ENCODE measurements at places on chromosomes 4 and X.
A peak's percentile ranks its signal among the peaks of the same experiment; 100 is the strongest.

- no peak for DNase-seq
These were observed 189.1 kb upstream of the RBPJ start for GRCh38 chr4:26131711-26132110.

DNA sequence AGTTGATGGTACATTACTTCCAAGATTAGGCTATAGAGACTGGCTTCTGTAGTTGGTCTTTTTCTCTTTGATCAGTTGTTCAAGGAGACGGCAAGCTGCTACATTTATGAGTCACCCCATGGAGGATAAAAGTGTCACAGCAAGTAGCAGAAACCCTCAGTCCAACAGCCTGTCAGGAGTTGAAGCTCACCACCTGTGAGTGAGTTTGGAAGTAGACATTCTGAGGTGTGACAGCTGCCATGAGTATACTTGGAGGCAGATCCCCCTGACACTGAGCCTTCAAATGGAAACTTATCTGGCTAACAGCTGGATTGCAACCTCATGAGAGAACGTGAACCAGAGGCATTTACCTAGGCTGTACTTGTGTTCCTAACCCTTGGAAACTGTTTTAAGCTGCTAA lies 68.0 kb downstream of the CCNG2 start:
- no peak for DNase-seq

- DNase-seq, result peak; percentile 18
These were observed 46.3 kb downstream of the ARHGAP6 start for GRCh38 chrX:11619441-11619840.

DNA sequence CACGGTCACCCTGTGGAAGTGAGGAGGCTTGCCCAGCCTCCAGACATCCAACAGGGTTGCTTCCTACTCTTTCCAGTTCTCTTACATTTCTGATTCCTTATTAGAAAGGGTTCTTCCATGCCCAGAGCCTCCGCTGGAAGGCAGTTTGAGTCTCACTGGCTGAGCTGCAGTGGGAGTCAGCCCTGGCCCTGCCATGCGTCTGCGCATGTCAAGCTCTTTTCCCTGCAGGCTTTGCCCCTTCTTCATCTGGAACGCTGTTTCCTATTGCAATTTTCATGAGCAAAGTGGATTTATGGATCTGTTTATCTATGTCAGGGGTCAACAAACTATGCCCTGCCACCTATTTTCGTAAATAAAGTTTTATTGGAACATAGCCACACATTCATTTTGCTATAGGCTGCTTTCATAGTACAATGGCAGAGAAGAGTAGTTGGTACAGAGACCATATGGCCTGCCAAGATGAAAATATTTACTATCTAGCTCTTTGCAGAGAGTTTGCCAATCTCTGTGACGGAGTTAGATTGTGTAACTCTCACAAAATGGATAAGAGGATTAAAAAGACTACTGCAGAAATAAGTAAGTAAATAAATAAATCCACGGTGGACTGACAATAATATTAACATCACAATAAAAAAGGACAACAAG lies 3.9 kb upstream of the CHRNA9 start:
- no peak for DNase-seq

DNA sequence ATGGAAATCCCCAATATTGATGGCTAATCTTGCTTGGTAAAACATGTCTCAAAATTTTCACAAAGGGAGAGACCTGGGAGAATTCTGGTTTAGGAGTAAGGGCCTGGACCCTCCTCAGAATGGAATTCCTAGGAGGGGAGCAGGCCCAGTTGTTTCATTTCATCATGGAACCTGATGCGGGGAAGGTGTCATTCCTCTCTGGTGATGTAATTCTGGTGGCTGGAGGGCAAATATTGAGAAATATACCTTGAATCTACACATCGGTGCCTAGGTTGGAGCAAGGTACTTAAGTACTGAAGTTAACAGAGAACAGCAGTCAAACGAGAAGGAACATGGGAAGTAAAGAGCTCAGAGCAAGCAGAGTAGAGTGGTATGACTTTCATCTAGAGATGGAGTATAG lies 23.2 kb upstream of the CCSER1 start:
- DNase-seq, result no peak

- DNase-seq, result no peak
These were observed 59.2 kb upstream of the CD99 start for GRCh38 chrX:2631743-2632532.

GRCh38 chrX:41796577-41796976 lies 72.6 kb downstream of the GPR82 start:
- DNase-seq, result no peak

DNA sequence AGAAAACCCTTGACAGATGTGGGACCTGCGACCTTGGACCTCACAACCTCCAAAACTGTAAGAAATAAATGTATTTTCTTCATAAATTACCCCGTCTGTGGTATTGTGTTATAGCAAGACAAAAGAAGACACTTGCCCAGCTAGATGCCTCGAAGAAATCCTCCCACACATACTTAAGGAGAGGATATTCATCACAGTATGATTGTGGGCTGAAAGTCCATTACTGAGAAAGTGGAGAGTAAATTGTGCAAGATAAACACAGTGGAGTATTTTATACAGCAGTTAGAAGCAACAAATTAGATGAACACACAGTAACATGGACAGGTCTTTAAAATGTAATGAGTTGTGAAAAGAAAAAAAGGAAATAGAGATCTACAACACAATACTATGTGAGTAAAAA lies 25.8 kb upstream of the PLA2G12A start:
- DNase-seq, result no peak

DNA sequence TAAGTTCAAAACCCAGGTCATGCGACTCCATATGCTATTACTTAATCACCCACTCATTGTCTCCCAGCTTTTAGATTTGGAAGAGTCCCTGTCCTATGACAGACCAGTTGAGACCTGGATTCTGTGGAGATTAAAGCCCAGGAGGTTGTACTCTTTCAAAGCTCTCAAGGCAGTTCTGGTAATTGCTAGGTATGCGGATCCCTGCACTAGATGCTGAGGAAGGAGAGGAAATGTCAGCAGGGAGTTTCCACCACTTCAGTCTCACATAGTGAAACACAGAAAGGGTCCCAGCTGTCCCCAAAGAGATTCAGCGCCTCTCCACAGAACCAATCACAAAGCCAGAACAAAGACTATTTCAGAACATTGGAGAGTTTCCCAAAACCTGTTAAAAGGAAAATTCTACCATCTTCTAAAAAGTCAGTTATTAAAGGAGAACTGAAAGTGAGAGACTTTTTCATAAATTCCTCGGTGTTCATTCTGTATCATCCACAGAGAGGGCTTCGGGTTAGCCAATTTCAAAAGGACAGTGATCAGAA lies 53.4 kb downstream of the IRF2 start:
- no peak for DNase-seq

DNA sequence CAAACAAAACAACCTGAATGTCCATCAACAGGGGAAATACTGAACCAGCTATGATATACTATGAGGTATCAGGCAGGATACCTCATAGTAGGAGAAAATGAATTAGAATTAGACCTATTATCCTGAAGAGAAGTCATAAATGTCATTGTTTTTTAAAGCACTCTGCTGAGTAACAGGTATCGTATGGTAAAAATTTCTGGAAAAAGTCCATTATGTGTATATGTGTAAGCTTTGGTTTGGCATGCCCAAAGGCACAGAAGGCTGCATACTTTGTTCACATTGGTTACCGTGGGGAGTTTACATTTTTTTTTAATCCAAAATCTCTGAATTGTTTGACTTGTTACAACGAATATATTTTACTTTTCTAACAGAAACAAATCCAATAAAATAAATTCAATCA lies 70.5 kb downstream of the RPS3A start:
- DNase-seq, result no peak

DNA sequence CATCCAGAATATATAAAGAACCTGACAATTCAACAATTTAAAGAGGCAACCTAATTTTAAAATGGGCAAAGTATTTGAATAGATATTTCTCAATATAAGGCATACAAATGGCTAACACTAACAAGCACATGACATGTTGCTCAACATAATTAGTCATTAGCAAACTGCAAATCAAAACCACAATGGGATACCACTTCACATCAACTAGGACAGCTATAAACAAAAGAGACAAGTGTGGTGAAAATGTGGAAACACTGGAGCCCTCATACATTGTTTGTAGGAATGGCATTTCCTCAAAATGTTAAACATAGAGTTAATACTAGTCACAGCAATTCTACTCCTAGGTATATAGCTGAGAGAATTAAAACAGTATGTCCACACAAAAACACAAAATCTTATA lies 96.7 kb downstream of the CORIN start:
- peak; percentile 76 for DNase-seq

DNA sequence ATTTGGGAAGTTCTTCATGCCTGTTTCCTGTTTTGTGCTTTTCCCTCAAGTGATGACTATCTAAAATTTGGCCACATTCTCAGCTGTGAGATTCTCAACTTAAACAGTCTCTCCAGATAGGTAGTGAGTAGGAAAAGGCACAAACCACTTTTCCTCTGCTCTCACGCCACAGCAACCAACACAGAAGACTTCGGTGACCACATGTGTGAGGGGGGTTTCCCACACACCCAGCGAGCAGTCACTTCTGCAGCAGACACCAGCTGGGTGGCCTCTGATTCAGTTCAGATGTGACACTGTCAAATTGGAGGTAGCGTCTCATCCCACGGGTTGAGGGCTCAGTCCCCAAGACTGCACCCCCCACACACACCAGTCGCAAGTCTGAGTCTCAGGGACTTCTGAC lies 25.1 kb upstream of the CLDN34 start:
- DNase-seq, result no peak
